ENCODE measurements at places on chromosomes 2 and 18. TPM values are rescaled to one million over a fixed set of nuclear protein-coding genes. Genes with fewer than 3 reads are reported as not detected.

NCKAP1 gene
- total RNA-seq, result 112 TPM

SGPP2 gene
- not detected for total RNA-seq

DCDC2C gene
- total RNA-seq, result not detected

NMUR1 gene
- total RNA-seq, result not detected

TUBA3E gene
- total RNA-seq, result not detected

EPAS1 gene
- 172 TPM for total RNA-seq

RAB17 gene
- 1.6 TPM for total RNA-seq

DUSP19 gene
- 1.3 TPM for total RNA-seq

C2orf81 gene
- total RNA-seq, result 2.0 TPM

LOXHD1 gene
- not detected for total RNA-seq

HOXD1 gene
- total RNA-seq, result not detected

ABCB11 gene
- 1.2 TPM for total RNA-seq

CFC1 gene
- not detected for total RNA-seq

MYCN gene
- not detected for total RNA-seq

SMYD1 gene
- total RNA-seq, result 0.77 TPM

PPIL3 gene
- total RNA-seq, result 20.1 TPM

Data from pericardium fibroblast (primary cell).